ENCODE measurements at places on chromosomes 1 and 21. TPM values are rescaled to one million over a fixed set of nuclear protein-coding genes. Genes with fewer than 3 reads are reported as not detected.

GRCh38 chr1:160168016-160168415 lies 16.6 kb downstream of the ATP1A4 start:
- no peak for DNase-seq

Gene SH3D21
- 16.9 TPM for total RNA-seq

Gene PAX7
- not detected for total RNA-seq

- DNase-seq: no peak
Measured at GRCh38 chr1:35573198-35574124, at the start of gene TFAP2E. TFAP2E (plus strand) TSS chr1:35573314; CDS start chr1:35573578, 264 bp downstream.

- DNase-seq: no peak
Measured at GRCh38 chr1:88134983-88135921, 548.8 kb upstream of the PKN2 start.

Data from activated CD4-positive, alpha-beta memory T cell treated with anti-CD3 and anti-CD28 coated beads for 36 hours (primary cell).